ENCODE measurements at places on chromosomes 16 and 17.

- DNase-seq = no peak
Observed at GRCh38 chr16:12680531-12680930, 123.2 kb downstream of the CPPED1 start.

- no peak for DNase-seq
Observed at GRCh38 chr16:17776888-17777287, 306.1 kb upstream of the XYLT1 start.

DNA sequence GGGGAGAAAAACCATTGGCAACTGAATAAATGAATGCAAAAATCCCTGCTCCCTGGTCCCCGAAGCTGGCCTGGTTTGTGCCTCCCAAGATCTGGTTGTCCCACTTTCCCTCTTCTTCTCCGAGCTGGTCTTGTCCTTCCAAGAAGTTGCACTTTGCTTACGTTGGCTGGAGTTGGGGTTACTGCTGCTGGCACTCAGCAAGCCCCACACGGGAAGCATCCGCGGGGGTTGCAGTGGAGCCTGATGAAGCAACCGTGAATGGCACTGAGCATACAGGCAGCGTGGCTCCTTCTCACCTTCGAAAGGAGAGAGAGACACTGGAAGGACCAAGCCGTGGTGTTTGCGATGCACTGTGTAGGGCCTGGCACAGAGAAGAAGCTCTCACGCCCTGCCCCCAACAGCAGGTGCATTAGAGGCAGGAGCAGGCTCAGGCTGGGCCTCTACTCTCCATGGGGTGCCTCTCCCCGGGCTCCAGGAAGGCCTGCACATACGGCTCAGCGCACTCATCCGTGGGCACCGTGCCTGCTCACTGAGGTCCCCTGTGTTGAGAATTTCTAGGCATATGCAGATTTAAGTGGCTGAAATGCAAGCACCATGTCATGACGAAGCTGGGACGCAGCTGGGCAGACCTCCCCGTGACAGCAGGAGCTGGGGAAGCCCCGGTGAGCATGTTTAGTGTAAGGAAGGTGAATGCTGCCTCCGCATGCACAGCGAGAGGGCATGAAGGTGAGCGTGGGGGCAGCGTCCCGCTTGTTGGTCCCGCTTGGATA lies 12.1 kb downstream of the CA5A start:
- no peak for DNase-seq

- no peak for DNase-seq
Observed at GRCh38 chr17:81543339-81543675, 8.8 kb downstream of the FAAP100 start.

GRCh38 chr17:50660042-50660886 lies 25.6 kb downstream of the ABCC3 start:
- no peak for DNase-seq

Measured in stimulated activated CD8-positive, alpha-beta memory T cell treated with anti-CD3 and anti-CD28 coated beads, Interleukin-7, amount 100 ng/mL, for 1 hour (primary cell).